ENCODE measurements at places on chromosomes 3 and 15.

DNA sequence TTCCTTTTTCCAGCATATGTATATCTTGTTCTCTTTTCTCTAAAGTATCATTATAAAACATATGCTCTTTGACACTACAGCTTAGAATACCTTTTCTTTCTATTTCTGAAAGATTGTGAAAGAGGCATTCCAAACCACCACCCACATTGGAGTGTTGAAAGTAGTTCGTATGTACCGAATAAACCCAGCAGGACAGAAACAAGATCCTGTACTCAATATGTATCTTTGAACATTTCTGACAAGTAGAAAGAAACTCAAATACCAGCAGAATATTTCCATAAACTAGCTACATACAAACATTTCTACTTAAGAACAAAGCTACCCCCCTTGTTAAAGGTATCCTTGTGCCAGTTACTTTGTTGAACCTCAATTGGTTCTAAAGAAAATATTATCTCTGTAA lies 415.3 kb upstream of the ALCAM start:
- no peak for DNase-seq

- no peak for DNase-seq
Observed at GRCh38 chr3:100125161-100125938, 11.0 kb upstream of the FILIP1L start.

DNA sequence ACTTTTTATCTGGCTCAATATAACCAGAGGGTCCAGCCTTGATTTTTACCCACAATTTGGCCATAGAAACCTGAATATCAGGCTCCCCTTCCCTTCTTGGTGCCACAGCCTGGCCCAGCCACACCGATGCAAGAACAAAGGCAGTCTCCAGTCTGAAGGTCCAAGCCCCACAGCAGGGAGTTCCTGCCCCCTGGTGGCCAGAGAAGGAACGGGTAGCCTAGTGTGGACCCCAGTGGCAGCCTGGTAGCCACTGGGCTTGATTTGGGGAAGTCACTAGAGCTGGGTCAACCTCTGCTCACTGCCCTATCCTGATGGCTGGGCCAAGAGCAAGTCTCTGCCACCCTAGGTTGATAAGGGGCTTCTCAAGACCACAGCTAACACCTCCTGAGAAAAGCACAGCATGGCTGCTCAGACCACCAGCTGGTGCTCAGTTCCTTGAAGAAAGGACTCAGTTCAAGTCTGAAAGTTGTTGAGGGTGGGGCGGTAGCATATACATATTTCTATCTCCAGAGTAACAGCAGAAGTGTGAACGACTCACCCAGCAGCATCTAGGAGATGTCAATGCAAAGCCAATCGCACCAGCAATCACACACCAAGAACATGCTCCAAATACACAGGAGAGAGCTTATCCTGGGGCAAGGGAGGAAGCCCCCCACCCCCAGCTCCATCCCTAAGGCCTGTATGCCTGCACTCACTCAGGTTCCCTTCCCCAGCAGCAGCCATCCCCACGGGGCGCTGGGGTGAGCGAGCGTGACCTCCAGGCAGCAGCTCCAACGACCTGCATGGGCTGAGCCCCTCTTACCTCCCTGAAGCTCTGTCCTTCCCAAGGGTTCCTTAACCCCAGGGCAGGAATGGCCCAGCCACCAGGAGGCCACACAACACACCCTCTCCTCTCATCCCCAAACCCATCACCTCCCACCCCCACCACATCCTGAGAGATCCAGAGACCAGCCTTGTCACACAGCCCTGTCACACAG lies 7.6 kb downstream of the PFKFB4 start:
- DNase-seq = peak; percentile 54

DNA sequence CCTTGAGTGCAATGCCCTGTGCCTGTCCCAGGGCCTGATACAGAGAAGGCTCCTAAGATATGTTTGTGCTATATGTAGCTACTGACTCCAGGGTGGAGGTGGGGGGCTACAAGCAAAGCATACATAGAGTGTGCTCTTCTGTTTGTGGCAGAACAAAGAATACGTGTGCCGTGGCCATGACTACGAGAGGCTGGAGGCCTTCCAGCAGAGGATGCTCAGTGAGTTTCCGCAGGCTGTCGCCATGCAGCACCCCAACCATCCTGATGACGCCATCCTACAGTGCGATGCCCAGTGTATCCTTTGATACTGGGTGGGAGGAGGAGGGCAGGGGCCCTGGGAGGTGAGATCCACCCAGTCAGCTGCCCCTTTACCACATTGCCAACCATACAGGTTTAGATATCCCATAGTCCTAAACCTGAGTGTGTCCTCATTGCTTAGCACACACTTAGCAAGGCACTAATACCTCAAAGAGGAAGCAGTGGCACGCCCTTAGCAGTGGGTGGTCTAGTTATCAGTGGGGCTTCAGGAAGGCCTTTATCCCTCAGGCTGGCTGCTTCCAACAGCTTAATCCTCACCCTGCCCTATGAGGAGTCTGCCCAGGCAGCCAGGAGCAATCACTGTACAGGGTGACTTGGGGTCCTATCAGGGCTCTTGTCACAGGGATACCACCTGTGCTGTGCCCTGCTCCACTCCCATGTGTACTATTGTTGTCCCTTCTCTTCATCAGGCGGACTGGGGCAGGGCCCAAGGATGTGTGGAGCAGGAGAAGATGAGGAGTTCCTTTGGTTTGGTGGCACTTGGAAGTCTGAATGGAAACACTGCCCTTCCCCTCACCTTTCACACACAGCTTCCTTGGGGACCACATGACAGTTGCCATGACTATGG lies 30.1 kb upstream of the MANF start:
- no peak for DNase-seq

DNA sequence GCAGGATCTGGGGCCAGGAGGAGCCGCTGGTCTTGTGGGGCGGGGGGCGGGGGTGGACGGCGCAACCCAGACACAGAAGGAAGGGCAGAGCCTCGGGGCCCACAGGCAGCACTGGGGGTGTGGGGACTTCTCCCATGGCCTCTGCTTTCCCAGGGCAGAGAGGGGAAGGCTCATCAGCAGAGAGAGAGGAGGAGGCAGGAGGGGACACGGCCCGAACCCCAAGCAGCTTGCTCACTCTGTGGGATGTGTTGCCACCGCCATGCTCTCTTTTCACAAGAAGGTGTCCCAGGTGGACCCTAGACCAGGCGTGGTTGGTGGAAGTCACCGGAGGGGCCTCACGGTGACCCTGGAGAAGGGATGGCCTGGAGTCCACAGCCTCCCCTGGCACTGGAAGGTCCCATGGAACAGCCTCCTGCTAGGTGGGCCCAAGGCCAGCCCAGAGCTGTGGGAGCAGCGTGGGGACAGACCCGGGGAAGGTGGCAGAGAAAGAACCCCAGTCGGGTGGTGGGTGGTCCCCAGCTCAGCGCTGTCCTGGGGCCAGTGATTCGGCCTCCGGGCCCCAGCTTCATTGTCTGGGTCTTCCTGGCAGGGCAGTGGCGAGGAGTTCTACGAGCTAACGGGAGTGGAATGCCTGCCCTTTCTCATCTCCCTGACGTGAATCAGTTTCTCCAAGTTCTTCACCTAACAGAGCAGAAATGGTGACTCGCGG lies 46.8 kb upstream of the PCSK6 start:
- no peak for DNase-seq

DNA sequence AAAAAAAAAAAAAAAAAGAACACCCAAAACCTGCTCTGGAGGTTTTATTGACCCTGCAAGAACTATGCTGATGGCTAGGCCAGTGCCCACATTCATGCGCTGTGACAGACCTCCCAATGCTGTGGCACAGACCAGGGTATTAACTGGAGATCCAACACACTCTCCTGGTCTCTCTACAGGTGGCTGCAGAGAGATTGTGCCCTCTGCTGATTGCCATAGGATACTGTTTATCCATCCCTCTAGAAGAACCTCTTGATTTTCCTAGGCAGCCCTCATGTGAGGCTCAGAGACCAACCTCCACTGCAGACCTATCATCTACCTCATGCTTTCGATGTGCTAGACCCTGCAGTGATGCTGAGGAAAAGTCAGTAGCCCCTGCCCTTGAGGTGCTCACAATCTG lies 125.5 kb upstream of the TRIM42 start:
- DNase-seq = no peak

GRCh38 chr15:60795889-60796288 lies 316.9 kb upstream of the ICE2 start:
- DNase-seq = no peak

DNA sequence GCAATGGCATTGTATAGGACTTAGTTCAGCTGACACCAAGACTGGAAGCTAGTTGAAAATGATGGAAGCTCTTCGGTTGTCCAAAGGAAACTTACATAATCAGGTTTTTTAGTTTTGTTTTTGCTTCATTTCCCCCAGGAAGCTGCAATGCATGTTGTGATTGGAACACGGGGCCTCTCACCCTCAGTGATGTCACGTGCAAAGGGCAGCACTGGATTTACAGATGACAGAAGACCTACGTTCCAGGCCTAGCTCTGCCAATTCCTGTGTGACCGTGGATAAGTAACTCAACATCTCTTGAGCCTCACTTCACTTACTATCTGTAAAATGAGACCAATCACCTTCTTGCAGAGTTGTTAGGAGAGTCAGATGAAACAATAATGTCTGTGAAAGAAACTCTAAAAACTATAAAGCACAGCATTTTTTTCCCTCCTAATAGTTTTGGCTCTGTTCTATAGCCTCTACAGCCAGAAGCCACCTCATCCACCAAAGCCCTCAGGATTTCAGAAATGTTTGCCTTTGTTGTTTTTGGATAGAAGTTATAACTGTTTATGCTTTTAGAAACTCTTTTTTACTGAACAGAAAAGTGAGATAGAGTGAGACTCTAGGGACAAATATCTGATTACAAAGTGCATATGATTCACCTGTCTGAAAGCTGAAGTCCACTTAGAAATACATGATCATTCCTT lies 4.6 kb downstream of the RBSN start:
- DNase-seq = no peak

- peak; percentile 43 for DNase-seq
Observed at GRCh38 chr3:13009132-13009945, 63.9 kb downstream of the IQSEC1 start.

GRCh38 chr3:128794770-128795649 lies 69.0 kb downstream of the RAB7A start:
- DNase-seq = no peak

- DNase-seq = no peak
Observed at GRCh38 chr15:52103217-52104207, 9.1 kb downstream of the BCL2L10 start.

GRCh38 chr3:45489730-45490309 lies 101.4 kb downstream of the LARS2 start:
- no peak for DNase-seq

- peak; percentile 56 for DNase-seq
Observed at GRCh38 chr15:78739996-78740903, 71.0 kb downstream of the ADAMTS7 start.

GRCh38 chr15:29379647-29380046 lies 110.0 kb upstream of the NSMCE3 start:
- no peak for DNase-seq

DNA sequence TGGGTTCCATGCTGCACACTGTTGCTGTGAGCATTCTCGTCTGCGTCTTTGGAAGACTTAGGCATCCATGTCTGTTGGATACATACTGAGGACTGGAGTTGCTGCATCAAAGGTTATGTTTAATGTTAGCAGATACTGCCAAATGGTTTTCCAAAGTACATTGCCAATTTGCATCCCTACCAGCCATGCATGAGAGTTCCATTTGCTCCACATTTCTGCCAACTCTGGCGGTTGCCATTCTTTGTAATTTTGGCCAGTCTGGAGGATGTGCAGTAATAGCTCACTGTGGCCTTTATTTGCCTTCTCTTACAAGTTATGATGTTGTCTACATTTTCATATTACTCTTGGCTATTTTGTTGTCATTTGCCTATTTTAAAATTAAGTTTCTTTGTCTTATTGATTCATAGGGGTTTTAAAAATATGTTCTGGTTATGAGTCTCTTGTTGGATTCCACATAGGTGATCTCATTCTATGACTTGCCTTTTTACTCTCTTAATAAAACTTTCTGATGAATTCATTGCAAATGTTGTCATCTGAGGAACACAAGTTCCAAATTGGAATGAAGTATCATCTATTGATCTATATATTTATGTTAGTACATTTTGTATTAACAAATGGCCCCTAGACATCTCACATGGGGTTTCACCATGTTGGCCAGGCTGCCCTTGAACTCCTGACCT lies 42.1 kb downstream of the FBLN2 start:
- no peak for DNase-seq

DNA sequence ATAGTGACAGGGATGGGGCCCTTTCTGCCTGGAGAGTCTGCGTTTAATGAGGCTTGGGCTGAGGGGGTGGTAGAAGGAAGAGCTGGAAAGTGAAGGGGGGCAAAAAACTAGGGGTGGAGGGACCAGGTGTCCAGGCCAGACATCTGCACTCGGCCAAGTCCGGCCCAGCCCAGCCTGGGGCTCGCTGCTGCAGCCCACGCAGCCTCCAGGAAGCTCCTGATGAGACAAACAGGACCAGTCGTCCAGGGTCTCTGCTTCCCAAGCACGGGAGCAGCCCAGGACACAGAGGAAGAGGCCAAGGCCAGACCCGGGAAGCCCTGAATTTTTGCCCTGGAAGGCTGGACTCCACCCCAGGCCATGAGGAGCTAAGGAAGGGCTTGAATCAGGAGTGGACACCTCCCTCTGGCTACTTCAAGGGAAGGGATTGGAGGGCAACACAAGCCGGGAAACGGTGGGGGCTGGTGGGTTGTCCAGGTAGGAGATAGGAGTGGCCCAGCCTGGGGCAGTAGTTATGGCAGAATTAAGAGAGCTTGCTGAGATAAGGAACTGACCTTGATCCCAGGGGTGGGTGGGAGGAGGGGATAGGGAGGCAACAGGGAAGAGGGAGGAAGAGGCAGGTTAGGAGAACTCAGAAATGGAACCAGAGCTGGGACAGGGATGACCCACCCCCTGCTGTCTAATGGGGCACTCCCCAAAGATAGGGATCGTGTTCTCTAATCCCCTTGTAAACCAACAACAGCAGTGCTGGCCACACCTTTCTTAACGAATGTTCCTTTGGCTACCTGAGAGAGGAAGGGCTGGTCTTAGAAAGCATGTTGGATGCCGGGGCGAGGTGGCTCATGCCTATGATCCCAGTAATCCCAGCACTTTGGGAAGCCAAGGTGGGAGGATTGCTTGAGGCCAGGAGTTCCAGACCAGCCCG lies 89.5 kb downstream of the ANP32A start:
- DNase-seq = no peak

DNA sequence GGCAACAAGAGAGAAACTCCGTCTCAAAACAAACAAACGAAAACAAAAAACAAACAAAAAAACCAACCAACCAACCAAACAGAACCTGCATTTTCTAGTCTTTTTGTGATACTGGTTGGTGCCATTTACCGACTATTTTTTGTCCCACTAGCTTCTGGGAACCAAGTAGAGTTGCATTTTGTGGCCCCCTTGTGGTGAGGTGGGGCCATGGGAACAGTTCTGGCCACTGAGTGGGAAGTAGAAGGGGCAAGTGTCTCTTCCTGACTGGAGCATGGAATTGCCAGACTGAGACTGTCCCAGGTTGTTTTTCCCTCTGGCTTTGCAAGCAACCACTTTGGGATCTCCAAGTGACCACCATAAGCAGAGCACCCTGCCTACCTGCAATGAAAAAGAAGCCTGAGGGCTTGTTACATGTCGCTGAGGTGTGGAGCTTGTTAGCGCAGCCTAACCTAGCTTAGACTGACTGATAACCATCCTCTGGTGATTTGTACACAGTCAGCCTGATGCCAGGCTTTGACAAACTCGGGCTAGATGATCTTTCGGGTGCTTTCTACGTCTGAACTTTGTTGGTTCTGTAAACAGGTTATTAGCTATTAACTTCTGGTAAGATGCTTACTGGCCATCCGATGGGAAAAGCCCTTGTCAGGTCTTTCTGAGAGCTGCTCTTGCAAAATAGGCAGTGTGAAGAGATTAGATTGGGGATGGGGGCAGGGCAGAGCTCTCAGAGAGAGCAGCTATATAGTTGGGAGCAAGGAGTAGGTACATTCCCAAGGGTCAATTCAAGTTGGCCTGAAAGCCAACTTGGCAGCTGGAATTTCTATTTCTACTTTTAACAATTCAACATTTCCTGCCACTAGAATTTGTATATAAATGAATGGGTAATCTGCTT lies 172.2 kb downstream of the SSR3 start:
- DNase-seq = no peak

Measured in stimulated activated CD8-positive, alpha-beta memory T cell treated with anti-CD3 and anti-CD28 coated beads, Interleukin-7, amount 100 ng/mL, for 48 hours (primary cell).